ENCODE measurements at places on chromosomes 7 and 10.

- DNase-seq: no peak
Measured at GRCh38 chr10:62000037-62000603, 98.6 kb downstream of the ARID5B start.

- no peak for DNase-seq
Measured at GRCh38 chr10:70571636-70572439, 30.7 kb downstream of the PRF1 start.

- DNase-seq: no peak
Measured at GRCh38 chr7:112462236-112462635, 12.0 kb downstream of the IFRD1 start.

DNA sequence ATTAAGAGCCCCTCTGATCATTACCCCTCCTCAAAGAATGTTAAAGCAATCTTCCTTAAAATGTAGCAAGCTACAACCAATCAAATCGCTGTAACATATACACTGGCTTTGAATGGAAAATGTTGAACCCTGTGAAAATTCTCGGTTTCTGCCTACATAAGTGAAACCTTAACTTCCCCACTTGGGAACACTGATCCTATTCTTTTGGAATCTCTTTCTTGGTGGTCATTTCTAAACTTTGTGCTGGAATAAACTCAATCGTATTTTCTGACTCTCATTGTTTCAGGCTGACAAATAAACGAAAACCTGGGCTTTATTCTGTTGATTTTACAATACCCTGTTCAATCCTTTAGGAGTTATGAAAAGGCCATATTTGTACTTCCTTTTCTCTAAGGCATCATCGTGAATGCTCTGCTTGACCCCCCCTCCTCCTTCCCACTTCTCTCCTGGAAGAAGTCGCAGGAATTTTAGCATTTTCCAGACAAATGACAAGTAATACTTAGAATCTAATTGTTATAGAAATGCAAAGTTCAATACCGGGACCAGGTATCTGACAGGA, 155.1 kb upstream of the FAM13C start:
- DNase-seq: no peak

- DNase-seq: no peak
Measured at GRCh38 chr7:80679921-80680907, 41.8 kb downstream of the CD36 start.

GRCh38 chr7:91633013-91633441, 247.5 kb downstream of the MTERF1 start:
- DNase-seq: no peak

DNA sequence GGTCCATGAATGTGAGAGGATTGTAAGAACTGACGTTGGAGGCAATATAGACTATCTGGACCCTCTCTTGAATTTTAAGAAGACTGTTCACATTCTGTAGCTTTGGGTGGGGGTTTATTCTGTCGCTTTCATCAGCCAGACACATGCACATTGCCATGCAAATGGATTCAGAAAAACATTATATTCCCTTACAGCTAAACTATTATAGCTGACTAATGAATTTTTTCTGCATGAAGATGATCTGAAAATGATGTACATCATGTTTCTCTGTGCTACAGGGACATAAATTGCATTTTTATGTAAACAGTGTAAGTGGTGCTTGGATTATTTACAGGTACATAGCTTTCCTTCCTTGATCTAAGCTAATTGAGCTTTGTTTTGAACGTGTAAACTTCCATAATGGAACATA, 1.5 kb downstream of the MET start:
- DNase-seq: no peak

GRCh38 chr10:71757399-71757922, 15.9 kb downstream of the VSIR start:
- DNase-seq: no peak

DNA sequence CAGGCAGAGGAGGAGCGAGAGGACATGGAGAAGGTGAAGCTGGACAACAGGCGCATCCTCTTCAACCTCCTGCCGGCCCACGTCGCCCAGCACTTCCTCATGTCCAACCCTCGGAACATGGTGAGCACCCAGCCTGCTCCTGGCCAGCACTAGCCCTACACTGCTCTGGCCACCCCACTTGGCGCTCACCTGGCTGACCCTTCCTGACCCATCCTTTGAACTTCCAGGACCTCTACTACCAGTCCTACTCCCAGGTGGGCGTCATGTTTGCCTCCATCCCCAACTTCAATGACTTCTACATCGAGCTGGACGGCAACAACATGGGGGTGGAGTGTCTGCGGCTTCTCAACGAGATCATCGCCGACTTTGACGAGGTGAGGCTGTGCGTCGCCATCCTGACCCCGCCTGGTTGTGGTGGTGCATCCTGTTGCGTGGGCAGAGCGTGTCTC, 129.2 kb downstream of the ADCY1 start:
- DNase-seq: no peak

DNA sequence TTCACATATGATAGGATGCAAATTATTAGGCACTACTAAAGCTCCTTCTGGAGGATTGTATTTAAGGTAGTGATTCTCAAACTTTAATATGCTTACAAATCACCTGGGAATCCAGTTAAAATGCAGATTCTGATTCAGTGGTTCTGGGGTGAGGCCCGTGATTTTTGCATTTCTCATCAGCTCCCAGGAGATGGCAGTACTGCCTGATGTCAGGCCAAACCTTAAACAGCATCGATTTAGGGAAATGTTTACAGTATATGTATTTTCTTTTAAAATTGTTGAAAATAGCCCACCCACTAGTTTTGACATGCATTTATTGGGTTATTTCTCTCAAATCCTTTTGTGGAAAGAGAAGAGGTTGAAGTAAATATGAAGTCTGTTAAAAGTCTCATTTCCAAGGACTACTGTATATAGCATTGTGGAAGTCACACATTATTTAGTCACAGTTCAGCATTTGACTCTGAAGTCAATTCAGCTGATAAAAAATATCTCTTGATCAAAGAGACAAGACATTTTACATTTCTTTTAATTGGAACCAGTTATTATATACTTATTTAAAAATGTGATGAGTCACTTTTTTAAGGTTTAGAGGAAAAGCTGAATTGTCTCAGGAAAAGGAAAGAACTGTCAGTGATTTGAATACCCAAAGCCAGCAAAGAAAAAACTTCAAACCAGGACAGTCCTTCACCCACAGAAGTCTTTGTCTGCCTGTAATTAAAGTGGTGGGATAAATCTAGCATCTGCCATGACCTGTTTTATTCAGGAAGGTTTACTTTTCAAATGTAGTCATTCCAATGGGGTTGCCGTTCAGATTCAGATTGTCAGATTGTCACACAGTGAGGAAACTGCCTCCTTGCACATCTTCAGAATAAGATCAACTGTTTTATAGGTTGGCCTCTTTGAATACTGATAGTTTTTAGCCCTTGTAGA, 21.1 kb upstream of the HBP1 start:
- no peak for DNase-seq

- no peak for DNase-seq
Measured at GRCh38 chr7:135944753-135945152, 32.4 kb downstream of the MTPN start.

DNA sequence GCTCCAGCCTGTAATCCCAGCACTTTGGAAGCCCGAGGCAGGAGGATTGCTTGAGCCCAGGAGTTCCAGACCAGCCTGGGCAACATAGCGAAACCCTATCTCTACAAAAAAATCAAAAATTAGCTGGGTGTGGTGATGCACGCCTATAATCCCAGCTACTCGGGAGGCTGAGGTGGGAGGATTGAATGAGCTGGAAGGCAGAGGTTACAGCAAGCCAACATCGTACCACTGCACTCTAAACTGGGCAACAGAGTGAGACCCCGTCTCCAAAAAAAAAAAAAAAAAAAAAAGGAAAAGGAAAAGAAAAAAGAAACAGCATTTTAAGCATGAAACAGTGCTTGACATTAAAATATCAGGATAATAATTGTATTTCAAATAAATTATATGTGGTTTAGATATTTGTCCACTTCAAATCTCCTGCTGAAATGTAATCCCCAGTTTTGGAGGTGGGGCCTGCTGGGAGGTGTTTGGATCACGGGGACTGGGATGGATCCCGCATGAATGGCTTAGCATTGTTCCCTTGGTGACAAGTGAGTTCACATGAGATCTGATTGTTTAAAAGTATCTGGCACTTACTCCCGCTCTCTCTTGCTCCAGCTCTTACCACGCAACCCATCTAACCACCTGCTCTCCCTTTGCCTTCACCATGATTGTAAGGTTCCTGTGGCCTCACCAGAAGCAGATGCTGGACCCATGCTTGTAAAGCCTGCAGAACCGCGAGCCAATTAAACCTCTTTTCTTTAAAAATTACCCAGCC, 103.4 kb downstream of the SRPK2 start:
- DNase-seq: no peak

All from stimulated activated CD8-positive, alpha-beta memory T cell treated with anti-CD3 and anti-CD28 coated beads, Interleukin-7, amount 100 ng/mL, for 1 hour (primary cell).